ENCODE measurements at places on chromosomes 6 and 20.

DNA sequence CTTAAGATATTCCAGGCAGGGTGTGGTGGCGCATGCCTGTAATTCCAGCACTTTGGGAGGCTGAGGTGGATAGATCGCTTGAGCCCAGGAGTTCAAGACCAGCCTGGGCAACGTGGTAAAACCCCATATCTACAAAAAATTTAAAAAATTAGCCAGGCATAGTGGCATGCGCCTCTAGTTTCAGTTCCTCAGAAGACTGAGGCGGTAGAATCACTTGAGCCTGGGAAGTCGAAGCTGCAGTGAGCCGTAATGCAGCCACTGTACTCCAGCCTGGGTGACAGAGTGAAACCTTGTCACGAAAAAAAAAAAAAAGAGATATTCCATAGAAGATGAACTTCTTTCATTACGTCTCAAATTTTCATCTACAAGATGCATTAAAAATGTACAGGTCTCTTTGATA, 46.7 kb upstream of the ISM1 start:
- DNase-seq: no peak

- DNase-seq: no peak
Measured at GRCh38 chr20:13212750-13213149, 8.3 kb upstream of the ISM1 start.

GRCh38 chr6:150410906-150411305, 42.1 kb downstream of the IYD start:
- no peak for DNase-seq

DNA sequence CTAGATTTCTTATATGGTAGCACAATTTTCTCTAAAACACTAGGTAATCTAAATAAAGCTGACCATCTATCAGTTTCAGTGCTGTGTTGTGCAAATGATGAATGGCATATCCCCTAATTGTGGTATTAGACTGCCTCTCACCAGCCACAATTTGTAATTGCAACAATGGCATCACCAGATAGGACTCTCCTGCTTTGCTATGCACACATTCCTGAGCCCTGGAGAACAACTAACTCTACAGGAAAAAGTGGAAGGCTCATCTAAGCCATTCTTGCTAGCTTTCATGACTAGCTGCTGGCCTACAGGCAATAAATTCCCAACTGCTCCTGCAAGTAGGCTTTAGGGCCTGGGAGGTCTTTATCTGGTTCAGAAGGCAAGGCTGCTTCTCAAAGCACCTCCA, 974.1 kb downstream of the EYS start:
- DNase-seq: no peak

GRCh38 chr20:58023346-58023745, 205.1 kb downstream of the ANKRD60 start:
- no peak for DNase-seq

GRCh38 chr6:1669996-1670395, 60.3 kb downstream of the FOXC1 start:
- no peak for DNase-seq

Data from NCI-H1092 (cell line).